ENCODE measurements at places on chromosomes 13 and 19.

- no peak for DNase-seq
These were observed 685 bp downstream of the VWA8 start for GRCh38 chr13:41960211-41960636.

- DNase-seq = no peak
These were observed 38.8 kb downstream of the SERP2 start for GRCh38 chr13:44412346-44412935.

DNA sequence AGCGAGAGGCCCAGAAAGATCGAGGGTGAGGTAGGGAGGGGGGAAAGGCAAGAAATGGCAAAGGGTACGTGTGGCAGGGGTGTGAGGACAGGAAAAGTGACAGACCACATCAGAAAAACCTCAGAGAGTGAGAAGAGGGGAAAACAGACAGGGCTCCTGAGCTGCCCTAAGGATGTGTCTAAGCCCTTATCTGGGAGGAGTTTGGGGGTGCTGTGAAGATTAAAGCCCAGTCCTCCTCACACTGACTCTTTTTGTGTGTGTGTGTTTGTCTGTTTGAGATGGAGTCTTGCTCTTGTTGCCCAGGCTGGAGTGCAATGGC, 703 bp upstream of the PTH2 start:
- DNase-seq = no peak

DNA sequence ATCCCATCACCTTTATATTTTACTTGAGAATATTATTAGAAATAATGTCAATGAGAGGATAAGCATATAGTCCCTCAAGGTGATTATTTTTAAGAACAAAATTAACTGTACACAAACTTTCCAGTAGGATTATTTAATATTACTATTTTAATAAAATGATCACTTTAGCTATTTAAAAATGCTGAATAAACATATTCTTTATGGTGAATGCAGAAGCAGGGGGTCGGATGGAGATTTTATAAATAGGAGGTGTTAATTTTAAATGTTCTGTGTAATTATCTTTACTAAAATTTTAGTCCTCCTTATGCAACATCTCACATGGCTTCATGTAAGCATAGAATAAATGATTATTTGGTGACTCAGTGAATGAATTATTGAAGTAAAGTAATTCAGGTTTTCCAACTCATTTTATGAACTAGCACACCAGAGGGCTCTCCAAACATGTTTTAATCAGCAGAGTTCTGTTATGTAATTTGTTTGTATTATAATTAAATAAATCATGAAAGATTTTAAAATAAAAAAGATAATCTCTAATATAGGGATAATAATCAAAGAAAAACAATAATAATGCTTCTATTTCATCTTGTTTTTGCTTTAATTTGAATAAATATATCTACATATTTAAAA, 1635.2 kb downstream of the EFNB2 start:
- no peak for DNase-seq

DNA sequence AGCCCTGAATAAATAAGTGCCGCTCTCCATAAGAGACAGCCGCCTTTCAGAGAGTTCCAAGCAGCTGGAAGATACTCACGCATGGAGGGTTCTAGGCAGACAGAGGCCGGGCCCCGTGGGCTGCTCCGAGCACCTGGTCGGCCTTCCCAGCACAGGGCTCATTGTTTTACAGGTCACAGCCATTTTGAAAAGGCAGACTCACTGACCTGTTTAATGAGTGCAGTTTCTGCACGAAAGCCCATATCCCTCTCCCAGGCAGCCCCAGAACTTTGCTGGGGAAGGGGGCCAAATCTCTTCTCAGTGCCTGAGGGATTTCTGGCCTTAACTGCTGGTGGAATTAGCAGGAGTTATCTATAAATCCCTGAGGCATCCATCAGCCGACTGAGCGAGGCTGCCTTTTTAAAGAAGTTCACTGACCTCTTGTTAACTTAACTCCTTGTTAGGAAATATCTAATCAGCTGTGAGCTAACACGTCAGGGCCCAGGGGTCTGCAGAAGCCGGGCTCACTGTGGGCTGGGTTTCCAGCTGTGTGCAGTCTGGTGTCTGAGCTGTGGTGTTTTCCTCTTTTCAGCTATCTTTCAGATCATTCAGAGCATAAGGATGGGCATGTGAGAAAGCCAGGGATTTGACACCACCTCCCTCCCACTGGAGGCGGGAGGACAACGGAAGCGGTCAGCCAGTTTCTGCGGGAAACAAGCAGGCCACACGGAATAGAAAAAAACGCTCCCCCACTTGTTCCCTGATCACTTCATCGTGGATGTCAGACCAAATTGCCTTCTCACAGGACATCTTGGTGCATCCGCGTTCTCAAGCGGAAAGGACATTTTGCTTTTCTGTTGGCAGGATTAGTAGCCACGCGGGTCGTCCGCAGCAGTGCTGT, 23.3 kb downstream of the SERP2 start:
- no peak for DNase-seq

DNA sequence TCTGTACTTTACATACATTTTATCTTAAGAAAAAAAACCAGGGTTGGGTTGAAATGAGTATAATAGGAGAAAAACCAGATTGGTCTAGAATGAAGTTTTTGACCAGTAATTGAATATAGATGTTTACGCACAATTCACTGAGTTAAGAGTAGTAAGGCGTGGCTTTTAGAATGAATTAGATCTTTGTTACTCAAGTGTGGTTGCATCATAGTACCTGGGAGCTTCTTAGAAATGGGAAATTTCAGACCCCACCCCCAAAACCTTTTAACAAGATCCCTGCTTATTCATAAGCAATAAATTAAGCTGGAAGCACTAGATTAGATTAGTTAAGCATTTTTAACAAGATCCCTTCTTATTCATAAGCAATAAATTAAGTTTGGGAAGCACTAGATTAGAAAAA, 28.7 kb upstream of the LMO7 start:
- DNase-seq = no peak

DNA sequence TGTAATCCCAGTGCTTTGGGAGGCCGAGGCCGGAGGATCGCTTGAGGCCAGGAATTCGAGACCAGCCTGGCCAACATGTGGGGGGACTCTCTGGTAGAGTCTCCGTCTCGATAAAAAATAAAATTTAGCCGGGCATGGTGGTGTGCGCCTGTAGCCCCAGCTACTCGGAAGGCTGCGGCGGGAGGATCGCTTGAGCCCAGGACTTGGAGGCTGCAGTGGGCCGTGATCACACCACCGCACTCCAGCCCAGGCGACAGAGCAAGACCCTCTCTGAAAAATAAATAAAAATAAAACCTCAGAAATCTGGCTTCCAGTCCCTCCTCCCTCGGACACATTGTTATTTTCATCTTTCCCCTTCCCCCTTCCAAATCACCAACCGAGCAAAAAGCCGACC, 332 bp downstream of the IRGQ start:
- no peak for DNase-seq

DNA sequence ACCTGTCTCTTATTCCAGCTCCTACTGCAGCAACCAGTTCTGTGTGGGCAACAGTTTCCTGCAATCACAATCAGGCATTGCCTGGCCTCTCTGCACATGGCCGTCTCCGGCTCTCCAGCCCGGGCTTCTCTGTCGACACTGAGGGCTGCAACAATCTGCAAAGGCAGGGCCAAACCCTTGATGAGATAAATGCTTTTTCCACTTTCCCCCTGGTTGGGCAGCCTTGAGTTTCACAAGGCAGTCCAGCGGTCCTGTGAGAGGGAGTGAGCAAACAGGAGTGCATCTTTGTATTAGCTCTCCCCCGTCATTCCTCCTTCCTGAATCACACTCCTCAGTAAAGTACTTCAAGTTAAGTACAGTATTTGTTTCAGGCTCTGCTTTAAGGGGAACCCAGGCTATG, 40.7 kb upstream of the VWA8 start:
- no peak for DNase-seq

DNA sequence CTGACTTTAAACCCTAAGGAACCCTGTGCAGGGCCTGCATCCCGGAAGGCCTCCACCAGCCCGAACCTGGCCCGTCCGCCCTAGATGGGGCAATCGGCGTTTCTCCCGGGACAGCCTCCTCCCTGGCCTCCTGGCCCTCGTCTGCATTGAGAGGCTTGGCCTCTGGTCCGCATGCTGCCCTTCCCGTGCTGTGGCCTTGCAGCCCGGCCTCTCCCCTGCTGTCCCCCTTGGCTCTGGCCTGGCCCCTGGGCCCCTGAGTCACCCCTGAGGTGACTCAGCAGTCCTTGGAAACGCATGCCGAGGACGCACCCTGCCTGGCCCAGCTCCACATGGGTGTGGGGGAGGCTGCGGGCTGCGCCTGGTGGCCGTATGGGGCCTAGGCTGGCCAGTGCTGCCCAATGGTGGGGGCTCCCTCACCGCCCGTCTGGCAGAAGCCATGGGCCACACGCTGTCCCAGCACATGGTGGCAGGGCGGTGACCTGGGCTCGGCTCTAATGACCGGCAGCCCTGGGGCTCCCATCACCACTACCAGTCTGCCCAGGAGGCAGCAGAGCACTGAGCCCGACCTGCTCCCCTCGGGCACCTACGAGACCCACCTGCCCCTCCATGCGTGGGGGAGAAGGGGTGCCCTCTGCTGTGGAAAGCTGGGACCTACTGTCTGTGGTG, 25.7 kb downstream of the SH3GL1 start:
- no peak for DNase-seq

- DNase-seq = no peak
These were observed 4.6 kb upstream of the CCNE1 start for GRCh38 chr19:29807178-29807577.

DNA sequence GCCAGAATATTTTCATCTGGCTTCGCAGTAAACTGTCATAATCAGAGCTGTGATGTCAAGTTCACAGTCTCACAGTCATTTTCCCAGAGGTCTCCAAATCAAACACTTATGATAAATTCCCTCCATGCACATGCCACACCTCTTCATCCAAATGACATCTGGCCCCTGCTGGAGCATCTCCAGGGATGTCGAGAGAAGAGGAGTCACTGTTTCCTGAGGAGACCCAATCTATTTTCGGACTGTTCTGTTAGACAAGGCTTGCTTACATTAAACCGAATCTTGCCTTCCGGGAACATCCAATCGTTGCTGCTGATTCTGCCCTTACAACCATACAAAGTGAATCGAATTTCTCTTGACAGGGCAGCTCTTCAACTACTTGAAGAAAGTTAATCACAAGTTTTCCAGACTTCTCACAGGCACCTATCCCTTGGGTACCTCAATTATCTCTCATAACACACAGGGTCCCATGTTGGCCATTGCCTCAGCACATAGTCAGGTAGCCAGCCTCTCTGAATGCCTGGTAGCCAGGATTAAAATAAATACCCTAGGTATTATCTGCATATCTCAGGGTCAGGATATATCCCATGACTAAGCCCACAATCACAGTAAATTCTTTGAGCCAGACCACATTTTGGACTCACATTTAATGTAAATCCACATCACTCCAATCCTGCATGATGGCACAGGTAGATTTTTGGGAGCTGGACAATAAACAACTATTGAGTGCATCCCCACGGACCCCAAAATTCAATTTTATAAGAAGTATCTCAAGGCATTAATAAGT, 182.5 kb downstream of the ABCC4 start:
- no peak for DNase-seq

DNA sequence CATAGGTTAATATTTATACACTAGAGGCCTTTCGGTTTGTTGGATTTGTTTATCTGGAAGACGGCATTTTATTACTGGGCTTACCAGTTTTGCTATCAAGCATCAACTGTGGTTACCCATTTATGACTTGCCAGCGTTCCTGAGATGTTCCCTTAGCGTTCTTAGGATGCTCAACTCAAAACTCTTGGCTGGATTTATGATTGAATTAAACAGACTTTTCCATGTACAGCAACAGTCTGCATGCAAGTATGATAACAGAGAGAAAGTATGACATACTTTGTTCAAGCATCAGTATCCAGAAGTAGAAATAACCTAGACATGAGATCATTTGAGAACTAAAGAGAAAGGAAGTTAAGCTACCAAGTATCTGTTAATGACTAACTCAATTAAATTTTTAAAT, 29.9 kb upstream of the RNF113B start:
- DNase-seq = no peak

DNA sequence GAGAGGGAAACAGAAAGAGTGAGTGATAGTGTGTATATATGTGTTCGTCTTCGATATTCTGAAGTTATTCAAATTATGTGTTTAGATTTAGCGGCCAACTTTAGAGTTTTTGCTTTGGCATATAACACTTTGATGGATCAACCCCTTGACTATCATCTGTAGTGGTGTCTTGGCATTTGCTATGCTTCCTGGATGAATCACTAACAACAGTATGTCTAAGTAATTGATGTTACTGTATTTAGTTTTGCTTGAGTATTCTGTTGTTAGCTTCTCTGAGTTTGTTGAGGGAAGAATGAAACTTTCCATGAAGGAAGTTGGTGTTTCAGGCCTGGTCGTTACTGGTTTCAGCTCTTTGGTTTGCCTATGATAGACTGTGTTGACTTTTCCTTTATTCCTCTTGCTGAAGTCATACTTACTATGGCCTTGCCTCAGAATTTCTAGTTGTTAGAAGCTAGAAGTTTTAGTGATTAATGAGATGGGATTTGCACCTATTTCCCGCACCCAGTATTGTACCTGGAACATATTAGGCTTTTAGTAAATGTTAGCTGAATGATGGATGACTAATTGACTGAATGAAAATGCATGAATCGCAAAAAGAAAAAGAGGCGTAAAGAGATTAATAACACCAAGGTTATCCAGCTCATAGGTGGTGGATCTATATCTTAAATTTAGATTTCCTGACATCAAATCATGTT, 20.7 kb downstream of the NDFIP2 start:
- no peak for DNase-seq

GRCh38 chr13:109840201-109840892, 54.0 kb upstream of the IRS2 start:
- peak; percentile 7 for DNase-seq

GRCh38 chr13:74154981-74155380, 20.8 kb upstream of the KLF12 start:
- no peak for DNase-seq

GRCh38 chr13:25761041-25761440, 290.8 kb downstream of the SHISA2 start:
- DNase-seq = no peak

GRCh38 chr19:13899912-13900584, 5.9 kb downstream of the BRME1 start:
- peak; percentile 67 for DNase-seq

DNA sequence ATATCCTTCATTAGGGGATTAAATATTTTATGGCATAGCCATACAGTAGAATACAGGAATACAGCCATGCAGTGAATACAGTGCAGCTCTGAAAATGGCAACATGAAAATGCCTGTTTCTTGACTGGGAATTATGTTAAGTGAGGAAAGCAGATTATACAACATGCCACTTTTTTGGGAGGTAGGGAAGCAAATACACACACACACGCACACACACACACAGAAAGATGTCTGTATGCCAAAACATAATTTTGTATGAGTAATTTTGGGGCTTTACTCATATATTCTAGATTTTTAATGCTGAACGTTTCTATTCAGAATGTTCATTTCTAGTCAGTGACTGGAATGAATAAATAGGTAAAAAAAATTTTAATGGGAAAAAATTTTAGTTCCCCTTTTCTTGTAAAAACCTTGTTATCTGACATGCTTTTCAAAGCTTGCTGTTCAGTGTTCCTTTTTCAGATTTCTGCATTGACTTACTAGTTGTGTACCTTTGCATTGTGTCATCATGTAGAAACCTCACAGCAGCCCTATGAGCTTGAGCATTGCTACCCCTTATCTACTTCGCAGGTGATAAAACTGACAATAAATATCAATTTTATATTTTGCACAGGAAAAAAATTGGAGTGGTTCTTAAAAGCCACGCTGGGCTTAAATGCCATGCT, 7.8 kb downstream of the GPR183 start:
- no peak for DNase-seq
